ENCODE measurements at places on chromosomes 2 and 18. TPM values are rescaled to one million over a fixed set of nuclear protein-coding genes. Genes with fewer than 3 reads are reported as not detected.

DNA sequence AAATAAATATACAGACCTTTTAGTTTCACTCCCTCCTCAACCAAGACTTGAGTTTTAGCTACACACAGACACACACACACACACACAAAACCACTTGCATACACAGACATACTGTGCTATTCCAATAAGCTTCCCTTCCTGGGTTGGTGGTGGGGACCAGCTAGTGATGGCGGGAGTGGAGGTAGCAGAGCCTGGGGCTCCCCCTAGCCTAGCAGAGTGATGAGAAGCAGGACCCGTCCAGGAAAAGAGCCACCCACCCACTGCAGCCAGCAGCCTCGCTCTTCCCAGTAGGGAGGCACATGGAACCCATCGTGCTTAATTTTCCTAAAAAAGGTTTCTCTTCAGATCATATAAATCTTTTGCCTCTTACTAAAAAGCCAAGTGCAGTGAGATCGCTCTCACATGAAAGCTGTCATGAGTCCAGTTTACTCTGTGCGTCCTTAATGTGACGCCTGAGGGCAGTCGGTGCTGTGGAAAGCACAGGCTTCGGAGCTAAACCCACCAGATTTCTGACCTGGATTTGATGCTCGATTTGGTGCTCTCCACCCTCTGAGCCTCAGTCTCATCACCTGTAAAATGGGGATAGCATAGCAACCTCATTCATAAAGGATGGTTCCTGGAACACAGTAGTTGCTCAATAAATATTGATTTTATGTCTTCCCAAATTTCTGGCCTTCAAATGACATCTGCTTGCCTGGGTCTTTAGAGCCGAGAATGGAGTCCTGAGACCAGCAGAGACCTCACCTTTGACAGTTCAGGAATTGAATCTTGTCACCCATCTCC lies 60.1 kb upstream of the YWHAQ start:
- DNase-seq, result peak; percentile 16

DNA sequence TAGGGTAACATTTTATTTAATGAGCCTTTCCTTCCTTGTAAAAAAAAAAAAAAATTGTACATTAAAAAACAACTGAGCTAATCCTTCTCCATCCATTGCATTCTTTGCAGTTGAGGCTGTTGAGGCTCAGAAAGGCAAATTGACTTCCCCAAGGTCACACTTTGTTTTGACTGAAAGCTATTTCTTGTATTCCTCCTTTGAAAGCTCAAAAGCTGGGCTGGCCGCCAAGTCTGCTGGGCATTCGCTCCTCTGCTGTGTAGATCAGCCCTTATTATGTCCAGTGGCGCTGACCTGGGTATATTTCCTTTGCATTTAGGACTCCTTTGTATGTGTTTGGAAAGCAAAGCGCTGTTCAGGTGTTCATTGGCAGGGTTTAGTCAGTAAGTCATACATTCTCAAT lies 44.0 kb downstream of the SGPP2 start:
- DNase-seq, result peak; percentile 48

SP140 gene
- 2.0 TPM for total RNA-seq

CCBE1 gene
- 7.7 TPM for total RNA-seq

SLC14A1 gene
- total RNA-seq, result 4.6 TPM

EFEMP1 gene
- total RNA-seq, result 128 TPM

All from M059J (cell line).